ENCODE measurements at places on chromosomes 12 and 14.

GRCh38 chr12:52448228-52448627 lies 3.7 kb downstream of the KRT6B start:
- no peak for DNase-seq

GRCh38 chr12:124422570-124423523 lies 128.0 kb downstream of the RFLNA start:
- peak; percentile 99 for DNase-seq

DNA sequence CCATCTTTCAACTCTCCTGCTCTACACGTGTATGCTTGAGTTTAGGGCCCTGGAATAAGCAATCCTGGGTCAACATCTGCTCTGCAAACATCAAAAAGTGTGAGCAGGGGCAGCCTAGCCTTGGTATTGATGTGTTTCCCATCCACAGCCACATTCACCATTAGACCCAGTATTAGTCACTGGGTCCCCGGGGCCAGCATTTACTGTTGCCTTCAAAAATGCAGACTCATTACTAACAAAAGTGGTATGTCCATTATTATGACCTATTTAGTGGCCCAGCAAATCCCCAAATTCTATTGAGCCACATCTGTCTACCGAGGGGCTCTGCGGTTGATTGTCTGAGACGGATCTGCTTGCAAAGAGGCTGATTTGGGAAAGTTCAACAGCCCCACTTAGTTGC lies 661.8 kb downstream of the DIO2 start:
- no peak for DNase-seq

DNA sequence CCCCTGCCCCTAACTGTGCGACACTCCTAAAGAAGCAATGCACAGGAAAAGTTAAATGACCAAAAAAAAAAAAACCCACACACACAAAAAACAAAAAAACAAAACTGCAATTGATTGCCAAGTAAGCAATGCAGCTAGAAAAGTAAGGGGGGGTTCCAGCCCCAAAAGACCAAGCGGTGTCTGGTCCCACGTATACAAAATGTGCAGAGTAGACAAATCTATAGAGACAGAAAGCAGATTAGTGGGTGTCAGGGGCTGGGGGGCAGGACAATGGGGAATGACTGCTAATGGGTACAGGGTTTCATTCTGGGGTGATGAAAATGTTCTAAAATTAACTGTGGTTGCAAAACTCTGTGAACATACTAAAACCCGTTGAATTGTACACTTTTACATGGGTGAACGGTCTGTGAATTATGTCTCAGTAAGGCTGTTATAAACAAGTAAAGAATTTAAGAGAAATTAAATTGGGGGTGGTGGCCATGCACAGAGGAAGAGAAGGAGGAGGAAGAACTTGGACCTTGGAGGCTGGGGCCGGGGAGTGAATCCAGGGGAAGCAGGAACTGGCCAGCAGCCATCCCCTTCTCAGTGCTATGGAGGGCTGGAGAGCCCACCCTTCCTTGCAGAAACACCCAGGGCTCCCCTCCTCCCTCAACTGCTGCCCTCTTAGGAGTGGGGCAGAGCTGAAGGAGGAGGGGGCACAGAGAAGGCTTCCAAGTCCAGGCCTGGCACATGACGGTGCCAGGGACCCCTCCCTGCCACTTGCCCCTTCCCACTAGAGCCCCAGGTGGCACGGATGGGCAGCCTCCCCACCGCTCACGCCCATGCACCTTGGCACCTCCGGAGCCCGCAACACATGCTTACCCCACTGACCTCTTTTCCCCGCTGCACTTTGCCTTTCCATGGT lies 45.4 kb downstream of the KDM2B start:
- no peak for DNase-seq

- DNase-seq = no peak
Measured at GRCh38 chr12:108424026-108424425, 84.9 kb upstream of the CMKLR1 start.

- no peak for DNase-seq
Measured at GRCh38 chr12:124632519-124632984, 65.1 kb upstream of the NCOR2 start.

GRCh38 chr12:75606956-75607355 lies 95.5 kb upstream of the KRR1 start:
- DNase-seq = no peak

- peak; percentile 67 for DNase-seq
Measured at GRCh38 chr14:54253195-54253947, 143.4 kb upstream of the CDKN3 start.

- DNase-seq = no peak
Measured at GRCh38 chr12:29796823-29797263, 13.1 kb upstream of the TMTC1 start.

- DNase-seq = no peak
Measured at GRCh38 chr12:113043240-113043639, 13.3 kb upstream of the DTX1 start.

DNA sequence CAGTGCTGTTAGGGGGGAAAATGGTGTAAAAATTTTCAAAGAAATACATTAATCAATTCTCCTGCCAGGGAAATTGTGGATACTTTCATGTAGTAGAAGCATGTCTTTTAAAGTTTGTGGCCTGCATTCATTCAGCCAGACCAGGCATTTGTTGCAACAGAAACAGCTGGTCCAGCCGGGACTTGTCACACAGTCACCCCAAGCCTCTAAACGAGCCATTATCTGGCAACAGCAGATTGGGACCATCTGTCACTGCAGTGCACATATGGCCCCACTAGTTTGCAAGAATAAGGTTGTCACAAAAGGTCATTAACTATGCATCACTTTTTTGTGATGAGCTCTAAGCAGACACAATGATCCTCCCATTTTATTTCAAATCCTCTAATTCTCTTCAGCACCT lies 193.9 kb downstream of the PHLDA1 start:
- DNase-seq = no peak

DNA sequence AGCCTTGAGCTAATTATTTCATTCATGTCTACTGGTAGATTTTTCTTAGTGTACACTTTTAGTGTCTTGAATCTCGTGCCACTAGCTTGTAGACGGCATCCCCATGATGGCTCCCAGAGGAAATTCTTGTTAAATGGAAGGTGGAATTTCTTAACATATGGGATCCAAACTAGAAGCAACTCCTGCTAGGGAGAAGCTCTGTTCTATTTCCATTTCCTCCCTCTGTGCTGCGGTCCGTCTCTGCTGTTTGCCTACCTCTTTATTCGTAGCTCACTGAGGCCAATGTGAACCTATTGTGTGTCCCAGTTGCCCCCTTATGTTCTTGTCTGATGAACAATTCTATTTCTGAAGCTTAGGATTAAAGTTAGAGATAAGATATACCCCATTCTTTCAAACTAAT lies 588 bp downstream of the PIK3C2G start:
- no peak for DNase-seq

DNA sequence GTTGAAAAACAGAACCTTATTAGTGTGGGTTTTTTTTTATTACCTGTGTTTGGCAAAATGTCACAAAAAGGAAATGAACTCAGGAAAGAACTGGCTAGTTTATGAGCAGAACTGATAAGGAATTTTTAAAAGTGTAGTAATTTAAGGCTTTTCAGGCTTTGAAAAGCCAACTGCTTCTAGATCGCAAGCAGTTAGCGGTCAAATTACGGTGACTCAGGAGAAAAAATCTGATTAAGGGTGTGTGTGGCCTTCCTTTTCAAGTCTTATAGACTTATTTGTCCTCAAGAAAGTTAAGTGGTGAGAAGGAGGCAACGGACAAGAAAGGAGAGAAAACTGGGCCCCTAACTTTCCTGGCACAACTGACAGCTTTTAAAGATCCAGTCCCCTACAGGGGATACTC lies 33.4 kb downstream of the PDZRN4 start:
- DNase-seq = no peak

GRCh38 chr14:75205591-75205990 lies 29.2 kb upstream of the TMED10 start:
- DNase-seq = no peak

DNA sequence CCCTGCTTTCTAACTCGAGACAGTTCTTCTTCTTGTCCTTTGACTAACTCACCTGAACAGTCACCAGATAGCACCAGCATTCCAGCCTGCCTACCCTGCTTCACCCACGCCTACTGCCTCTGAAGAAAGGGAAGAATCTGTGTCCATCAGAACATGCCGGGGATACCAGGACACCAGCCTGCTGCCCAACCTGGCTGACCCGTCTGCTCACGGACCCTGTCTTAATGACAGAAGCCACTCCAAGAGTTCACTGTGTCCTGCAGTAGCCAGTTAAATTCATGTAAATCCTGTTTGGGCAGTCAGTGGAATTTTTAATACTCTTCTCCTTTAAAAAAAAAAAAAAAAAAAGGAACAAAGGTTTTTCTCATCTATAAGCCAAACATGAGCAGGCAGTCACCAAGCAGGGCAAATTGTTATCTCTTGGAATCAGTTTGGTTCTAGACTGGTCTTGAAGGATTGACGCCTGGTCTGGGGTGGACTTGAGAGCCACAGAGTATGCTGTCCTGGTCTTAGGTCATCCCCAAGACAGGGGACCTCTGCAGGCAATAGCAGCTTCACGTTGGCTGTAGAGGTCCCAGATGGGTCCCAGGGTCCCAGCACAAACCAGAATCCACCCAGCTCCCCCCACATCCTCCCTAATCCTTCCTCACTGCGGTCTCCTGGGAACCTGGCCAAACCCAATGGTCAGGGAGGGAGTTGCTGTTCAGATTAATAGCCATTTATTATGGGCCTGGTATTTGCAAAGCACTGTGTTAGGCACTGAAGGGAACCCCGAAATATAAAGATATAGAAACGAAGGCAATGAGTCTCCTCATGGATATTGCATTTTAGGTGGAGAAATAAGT lies 181.1 kb upstream of the HIF1A start:
- DNase-seq = no peak

DNA sequence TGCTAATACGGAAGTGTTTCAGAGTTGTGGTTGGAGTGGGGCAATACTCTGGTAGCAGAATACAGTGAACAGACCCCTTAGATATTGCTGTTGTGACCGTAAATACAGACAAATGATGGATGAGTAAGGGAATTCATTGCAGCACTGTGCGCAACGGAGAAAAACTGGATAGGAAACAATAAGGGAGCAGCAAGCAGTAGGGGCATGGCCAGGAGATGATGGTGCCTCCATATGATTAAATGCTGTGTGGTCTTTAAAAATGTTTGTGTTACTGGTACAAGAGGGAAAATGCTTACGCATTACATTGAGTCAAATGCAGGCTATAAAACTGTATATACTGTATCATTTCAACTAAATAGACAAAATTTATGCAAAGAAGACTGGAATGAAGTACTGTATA lies 61.6 kb downstream of the EML1 start:
- no peak for DNase-seq

- no peak for DNase-seq
Measured at GRCh38 chr12:105030820-105031807, 45.0 kb downstream of the NOPCHAP1 start.

GRCh38 chr12:63782466-63782865 lies 2.8 kb downstream of the RXYLT1 start:
- no peak for DNase-seq

GRCh38 chr12:124734224-124734788 lies 129.4 kb downstream of the SCARB1 start:
- DNase-seq = no peak

GRCh38 chr14:99564256-99564925 lies 39.6 kb downstream of the CCDC85C start:
- DNase-seq = no peak

DNA sequence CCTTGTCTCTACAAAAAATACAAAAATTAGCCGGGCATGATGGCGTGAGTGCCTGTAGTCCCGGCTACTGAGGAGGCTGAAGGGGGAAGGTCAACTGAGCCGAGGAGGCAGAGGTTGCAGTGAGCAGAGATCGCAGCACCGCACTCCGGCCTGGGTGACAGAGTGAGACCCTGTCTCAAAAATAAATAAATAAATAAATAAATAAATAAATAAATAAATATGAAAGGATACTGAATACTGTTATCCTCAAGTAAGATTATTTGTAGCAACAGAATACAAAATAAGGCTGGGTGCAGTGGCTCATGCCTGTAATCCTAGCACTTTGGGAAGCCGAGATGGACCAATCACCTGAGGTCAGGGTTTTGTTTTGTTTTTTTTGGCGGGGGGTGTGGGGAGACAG lies 1.9 kb downstream of the RNF41 start:
- DNase-seq = no peak

DNA sequence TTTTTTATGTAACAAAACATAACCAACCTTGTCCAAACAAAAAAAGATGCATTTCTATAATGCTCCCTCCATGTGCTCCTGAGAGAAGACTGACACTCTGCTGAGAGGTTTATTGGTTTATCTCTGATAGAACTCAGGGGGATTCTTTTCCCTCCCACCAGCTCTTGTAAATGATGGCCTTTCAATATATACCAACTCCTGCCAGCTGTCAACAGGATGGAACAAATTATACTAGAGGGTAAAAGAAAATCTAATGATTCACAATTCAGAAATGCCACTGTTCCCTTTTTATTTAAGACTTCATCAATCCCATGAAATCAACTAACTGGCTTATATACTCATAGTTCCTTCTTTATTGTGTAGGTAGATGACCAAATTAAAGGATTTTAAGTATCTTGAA lies 25.4 kb downstream of the PSMC1 start:
- DNase-seq = no peak

- no peak for DNase-seq
Measured at GRCh38 chr12:95300286-95300685, 82.7 kb downstream of the VEZT start.

DNA sequence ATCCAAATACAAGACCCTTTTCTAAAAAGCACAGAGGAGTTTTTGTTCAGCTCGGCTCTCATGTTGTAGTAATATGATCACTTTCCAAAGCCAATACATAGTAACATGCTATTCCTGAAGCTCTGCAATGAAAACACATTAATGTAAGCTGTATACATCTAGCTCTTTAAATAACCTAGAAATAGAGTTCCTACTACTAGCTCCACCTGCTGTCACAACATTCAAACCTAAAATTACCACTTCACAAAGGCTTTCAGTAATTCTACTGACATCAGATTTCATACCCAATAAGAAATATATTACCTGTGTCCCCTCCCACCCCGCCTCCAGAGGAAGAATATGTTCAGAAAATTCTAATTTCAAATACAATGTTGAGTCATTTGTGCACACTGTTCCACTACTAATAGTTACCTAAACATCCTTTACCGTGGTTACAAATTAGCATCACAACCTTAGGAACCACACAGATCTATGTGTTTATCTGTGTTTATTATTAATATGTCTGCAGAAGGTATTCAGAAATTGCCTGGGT lies 17.8 kb downstream of the EFCAB11 start:
- no peak for DNase-seq

- DNase-seq = no peak
Measured at GRCh38 chr12:15558915-15559528, 230.2 kb downstream of the EPS8 start.

DNA sequence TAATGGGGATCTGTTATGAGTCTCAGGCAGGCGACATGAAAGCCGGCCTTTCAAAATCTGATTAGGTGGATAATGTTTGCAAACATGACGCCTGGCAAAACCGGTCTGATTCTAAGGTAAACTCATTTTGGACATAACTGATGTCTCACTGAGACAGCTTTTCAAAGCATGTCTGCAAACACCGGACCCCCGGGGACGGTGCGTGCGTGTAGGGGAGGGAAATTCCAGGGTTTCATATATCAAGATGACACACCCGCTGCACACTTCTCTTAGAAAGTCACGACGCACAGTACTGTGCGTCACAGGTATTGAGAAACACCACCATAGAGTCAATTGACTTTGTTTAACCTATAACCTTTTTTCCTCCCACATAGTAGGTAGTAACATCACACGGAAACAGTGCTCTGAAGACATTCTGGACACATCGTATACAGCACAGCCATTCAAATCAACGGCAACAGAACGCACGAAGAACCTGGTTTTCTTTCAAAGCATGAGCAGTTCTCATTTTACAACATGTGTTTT lies 43.9 kb upstream of the TESC start:
- no peak for DNase-seq

GRCh38 chr14:70097576-70098249 lies 91.0 kb downstream of the SLC8A3 start:
- DNase-seq = no peak

- no peak for DNase-seq
Measured at GRCh38 chr12:1796515-1797010, 23.8 kb upstream of the LRTM2 start.
